ENCODE measurements at places on chromosomes 12 and 14. TPM values are rescaled to one million over a fixed set of nuclear protein-coding genes. Genes with fewer than 3 reads are reported as not detected.

DNA sequence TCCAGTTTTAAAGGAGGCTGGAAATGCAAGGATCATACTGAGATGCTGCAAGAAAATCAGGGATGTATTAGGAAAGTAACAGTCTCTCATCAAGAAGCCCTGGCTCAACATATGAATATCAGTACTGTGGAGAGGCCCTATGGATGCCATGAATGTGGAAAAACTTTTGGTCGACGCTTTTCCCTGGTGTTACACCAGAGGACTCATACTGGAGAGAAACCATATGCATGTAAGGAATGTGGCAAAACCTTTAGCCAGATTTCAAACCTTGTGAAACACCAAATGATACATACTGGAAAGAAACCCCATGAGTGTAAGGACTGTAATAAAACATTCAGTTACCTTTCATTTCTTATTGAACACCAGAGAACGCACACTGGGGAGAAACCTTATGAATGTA lies 24.5 kb downstream of the ZNF891 start:
- no peak for DNase-seq
- no peaks in the 10 kb centered on the region for H3K27me3 ChIP-seq
- H3K27ac ChIP-seq: no peak overlapping the region
- H3K4me3 ChIP-seq: no peak overlapping the region

DNA sequence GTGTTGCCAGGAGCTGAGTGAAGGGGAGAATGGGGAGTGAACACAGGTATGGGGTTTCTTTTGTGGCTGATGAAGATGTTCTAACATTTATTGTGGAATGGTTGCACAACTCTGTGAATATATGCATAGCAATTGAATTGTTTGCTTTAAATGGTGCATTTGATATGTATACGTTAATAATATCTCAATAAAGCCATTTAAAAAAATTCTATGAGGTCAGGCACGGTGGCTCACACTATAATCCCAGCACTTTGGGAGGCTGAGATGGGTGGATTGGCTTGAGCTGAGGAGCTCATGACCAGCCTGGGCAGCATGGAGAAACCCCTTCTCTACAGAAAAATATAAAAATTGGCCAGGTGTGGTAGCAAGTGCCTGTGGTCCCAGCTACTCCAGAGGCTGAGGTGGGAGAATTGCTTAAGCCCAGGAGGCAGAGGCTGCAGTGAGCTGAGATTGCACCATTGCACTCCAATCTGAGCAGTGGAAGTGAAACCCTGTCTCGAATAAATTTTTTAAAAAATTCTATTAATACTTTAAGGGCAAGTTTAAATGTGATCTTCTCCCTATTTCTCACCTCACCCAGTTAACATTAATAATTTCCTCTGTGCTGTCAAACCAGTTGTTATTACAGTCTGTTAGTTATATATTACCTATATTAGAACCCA lies 65.3 kb downstream of the DENND5B start:
- no peak for DNase-seq
- H3K36me3 ChIP-seq: no peaks in the 10 kb centered on the region
- no peak overlapping the region for H3K4me3 ChIP-seq
- no peak overlapping the region for H3K27ac ChIP-seq
- H3K27me3 ChIP-seq: no peaks in the 10 kb centered on the region

DNA sequence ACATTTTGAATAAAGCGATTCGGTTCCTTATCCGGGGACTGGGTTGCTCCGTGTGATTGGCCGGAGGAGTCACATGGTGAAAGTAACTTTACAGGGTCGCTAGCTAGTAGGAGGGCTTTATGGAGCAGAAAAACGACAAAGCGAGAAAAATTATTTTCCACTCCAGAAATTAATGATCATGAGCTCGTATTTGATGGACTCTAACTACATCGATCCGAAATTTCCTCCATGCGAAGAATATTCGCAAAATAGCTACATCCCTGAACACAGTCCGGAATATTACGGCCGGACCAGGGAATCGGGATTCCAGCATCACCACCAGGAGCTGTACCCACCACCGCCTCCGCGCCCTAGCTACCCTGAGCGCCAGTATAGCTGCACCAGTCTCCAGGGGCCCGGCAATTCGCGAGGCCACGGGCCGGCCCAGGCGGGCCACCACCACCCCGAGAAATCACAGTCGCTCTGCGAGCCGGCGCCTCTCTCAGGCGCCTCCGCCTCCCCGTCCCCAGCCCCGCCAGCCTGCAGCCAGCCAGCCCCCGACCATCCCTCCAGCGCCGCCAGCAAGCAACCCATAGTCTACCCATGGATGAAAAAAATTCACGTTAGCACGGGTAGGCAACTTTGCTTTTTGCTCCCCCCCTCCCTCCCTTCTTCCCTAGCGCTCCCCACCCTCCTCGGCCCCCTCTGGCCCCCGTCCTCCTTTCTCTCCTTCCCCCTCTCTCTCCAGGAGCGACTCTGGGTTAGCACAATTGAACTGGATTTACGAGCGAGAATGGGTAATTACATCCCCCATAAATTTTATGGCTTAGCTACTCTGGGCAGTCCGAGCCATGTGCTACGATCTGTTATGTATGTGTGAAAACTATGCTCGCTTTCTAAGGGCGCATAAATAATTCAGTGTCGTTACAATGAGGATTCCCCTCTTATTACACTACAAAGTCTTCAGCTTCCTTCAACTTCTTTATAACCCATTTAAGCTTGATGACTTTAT lies at the start of gene HOXC4:
Gene HOXC4 (plus strand): TSS at position 85 of the 991 bp plus-strand sequence. CDS start 88 bp downstream, at position 173.
- no peak for DNase-seq
- H3K27ac ChIP-seq: no peak within 1 kb of the TSS
- peaks cover 62% of the 10 kb centered on the region for H3K27me3 ChIP-seq
- H3K4me1 ChIP-seq: no peaks in the 10 kb centered on the region
- no peaks in the 10 kb centered on the region for H3K36me3 ChIP-seq

- H3K36me3 ChIP-seq: no peaks in the 10 kb centered on the region
- no peak for DNase-seq
- H3K4me3 ChIP-seq: no peak overlapping the region
- no peak overlapping the region for H3K27ac ChIP-seq
- H3K4me1 ChIP-seq: no peaks in the 10 kb centered on the region
- H3K27me3 ChIP-seq: no peaks in the 10 kb centered on the region
Measured at GRCh38 chr12:131096681-131097181, 143.0 kb downstream of the ADGRD1 start.

DNA sequence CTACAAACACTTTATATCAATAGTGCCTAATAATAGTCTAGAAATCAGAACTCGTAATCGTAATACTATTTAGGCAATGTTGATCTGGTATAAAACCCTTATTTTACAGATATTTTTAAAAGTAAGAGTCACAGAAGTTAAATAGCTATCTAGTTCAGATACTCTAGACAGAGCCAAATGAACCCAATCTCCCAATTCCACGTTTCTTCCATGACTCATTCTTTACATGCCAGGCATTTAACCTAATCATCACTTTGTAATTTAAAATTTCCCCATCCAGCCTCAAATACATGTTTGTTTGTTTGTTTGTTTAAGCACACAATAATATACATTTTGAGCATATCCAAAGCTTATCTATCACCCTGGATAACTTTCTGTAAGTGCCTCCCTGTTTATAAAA lies 36.4 kb upstream of the GARIN6 start:
- DNase-seq: no peak
- no peak overlapping the region for H3K27ac ChIP-seq
- H3K36me3 ChIP-seq: no peaks in the 10 kb centered on the region
- H3K27me3 ChIP-seq: no peaks in the 10 kb centered on the region
- H3K4me1 ChIP-seq: no peaks in the 10 kb centered on the region

- H3K4me3 ChIP-seq: no peak overlapping the region
- DNase-seq: no peak
- no peak overlapping the region for H3K27ac ChIP-seq
- no peaks in the 10 kb centered on the region for H3K4me1 ChIP-seq
- no peaks in the 10 kb centered on the region for H3K27me3 ChIP-seq
Measured at GRCh38 chr14:71193663-71194062, 286.4 kb downstream of the PCNX1 start.

DNA sequence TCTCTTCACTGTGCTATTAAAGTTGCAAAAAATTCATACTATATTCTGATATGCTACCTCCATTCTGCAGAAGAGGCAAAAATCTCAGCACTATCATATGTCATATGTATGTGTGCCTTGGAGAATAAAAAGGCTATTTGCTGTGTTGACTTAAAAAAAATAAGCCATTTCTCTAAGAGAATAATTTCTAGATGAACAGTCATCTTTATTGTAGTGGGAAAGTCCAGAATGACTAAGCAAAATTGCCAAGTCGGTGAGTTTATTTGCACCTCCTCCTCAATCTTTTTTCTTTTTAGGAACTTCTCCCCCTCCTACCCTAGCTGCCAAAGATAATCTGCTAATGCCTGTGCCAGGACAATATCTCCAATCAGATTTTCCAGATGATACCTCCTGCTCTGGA lies 353.8 kb upstream of the FAR2 start:
- H3K27me3 ChIP-seq: no peaks in the 10 kb centered on the region
- no peaks in the 10 kb centered on the region for H3K4me1 ChIP-seq
- no peak overlapping the region for H3K4me3 ChIP-seq
- DNase-seq: no peak
- H3K27ac ChIP-seq: no peak overlapping the region

DNA sequence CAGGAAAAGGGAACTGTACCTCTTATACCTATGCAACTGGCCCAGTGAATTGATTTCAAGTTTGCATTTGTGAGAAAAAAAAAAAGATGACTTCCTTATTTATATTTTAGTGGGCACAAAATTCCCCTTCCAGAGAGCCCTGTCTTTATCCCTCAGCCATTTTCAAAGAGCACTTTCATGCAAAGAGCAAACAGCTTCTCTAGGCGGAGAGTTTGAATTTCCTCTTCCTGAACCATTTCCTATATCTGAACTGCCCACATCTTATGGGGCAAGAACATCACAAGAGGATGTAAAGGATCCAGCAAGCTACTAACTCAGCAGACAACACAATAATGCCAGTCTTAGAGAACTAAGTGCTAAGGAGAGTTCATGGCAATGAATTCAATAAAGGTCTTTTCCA lies 22.3 kb upstream of the PLXNC1 start:
- no peaks in the 10 kb centered on the region for H3K36me3 ChIP-seq
- no peak for DNase-seq
- H3K27ac ChIP-seq: no peak overlapping the region
- no peaks in the 10 kb centered on the region for H3K27me3 ChIP-seq

DNA sequence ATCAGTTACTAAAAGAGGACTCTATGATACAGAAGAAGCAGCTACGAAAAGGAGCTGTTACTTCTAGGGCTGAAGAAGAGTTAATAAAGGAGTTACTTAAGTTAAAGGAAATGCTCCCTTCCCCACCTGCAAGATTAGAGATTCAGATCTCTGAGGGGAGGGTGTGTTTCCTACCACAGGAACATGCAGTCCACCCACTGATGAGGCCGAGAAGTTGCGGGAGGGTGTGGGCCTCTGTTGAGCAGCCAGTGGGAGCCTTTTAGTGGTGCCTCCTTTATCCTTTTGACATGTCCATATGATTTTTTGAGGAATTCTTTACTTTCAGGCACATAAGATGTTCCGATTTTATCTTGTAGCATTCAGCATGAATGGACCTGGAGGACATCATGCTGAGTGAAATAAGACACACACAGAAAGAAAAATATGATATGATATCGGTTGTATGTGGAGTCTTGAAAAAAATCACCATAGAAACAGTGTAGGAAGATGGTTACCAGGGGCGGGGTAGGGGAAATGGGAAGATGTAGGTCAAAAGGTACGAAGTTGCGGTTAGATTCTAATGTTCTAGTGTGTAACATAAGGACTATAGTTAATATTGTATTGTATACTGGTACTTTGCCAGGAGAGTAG lies 4.4 kb upstream of the M6PR start:
- no peak overlapping the region for H3K27ac ChIP-seq
- no peaks in the 10 kb centered on the region for H3K4me1 ChIP-seq
- no peak overlapping the region for H3K4me3 ChIP-seq
- no peaks in the 10 kb centered on the region for H3K36me3 ChIP-seq
- no peaks in the 10 kb centered on the region for H3K27me3 ChIP-seq
- DNase-seq: no peak

DNA sequence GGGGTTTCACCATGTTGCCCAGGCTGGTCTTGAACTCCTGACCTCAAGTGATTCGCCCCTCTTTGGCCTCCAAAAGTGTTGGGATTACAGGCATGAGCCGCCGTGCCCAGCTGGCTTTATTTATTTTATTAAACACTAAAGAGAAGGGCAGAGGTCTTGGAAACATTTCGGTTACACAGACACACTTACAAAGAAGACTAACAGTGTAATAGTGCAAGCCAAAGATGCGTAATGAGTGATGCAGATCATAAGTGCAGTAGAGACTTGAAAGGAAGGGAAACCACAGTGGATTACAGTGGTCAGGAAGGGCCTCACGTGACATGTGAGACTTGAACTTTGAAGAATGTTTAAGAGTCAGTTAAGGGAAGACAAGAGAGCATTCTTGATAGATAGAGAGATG lies 33.9 kb upstream of the CDK17 start:
- H3K4me3 ChIP-seq: no peak overlapping the region
- no peaks in the 10 kb centered on the region for H3K27me3 ChIP-seq
- H3K4me1 ChIP-seq: no peaks in the 10 kb centered on the region
- no peak overlapping the region for H3K27ac ChIP-seq
- DNase-seq: no peak

DNA sequence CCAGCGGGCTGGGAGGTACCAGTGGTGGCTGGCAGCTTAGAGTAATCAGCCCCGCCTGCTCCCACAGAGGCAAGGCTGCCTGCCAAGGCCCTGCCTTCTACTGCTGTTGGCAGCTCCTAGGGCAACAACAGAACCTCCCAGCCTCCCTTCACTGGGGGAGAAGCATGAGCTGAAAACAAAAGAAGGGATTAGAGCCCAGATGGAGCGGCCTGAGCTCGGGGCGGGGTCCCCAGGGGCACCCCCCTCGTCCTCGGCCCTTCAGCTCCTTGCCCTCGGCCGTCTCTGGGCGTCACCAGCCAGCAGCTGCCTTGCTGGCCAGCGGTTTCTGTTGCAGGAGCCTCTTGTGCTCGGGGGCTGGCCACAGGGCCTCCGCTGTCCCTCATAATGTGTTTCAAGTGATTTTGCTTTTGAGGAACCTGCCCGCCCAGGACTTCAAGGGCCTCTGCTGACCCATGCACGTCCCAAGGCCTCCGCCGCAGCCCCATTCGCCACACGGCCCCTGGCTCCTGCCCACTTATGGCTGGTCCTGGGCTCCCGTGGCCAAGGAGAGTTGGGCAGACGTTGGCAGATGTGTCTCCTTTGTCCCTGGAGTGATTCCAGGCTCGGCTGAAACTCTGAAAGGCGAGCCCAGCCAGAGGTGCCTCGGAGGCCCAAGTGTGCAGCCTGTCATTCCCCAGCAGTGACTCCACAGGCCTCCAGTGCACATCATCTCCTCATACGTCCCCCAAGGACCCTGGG lies 49.7 kb downstream of the PSMA6 start:
- H3K27ac ChIP-seq: peak overlapping the region; percentile 95
- no peaks in the 10 kb centered on the region for H3K27me3 ChIP-seq
- H3K4me3 ChIP-seq: no peak overlapping the region
- peaks cover 17% of the 10 kb centered on the region for H3K4me1 ChIP-seq
- no peaks in the 10 kb centered on the region for H3K36me3 ChIP-seq

GRCh38 chr12:122058549-122059149 lies 19.9 kb upstream of the MLXIP start:
- H3K4me1 ChIP-seq: peaks cover 9% of the 10 kb centered on the region
- H3K27ac ChIP-seq: no peak overlapping the region
- H3K36me3 ChIP-seq: peaks cover 5% of the 10 kb centered on the region
- DNase-seq: no peak

TNFRSF1A gene
- total RNA-seq: 91.1 TPM

LBHD2 gene
- 3.3 TPM for total RNA-seq

TEX22 gene
- 0.57 TPM for total RNA-seq

KLRK1 gene
- total RNA-seq: 0.59 TPM
